SK-N-SH (cell line): ENCODE measurements at places on chromosomes 5 and 9. TPM values are rescaled to one million over a fixed set of nuclear protein-coding genes. Genes with fewer than 3 reads are reported as not detected.

Gene CDKN2B-AS1
- 0.25 and 0.44 TPM in 2 replicates for polyA plus RNA-seq

- no peaks in the 10 kb centered on the region for H3K4me1 ChIP-seq
- H3K36me3 ChIP-seq = no peaks in the 10 kb centered on the region
- H3K27me3 ChIP-seq = no peaks in the 10 kb centered on the region
- no peak overlapping the region for H3K4me3 ChIP-seq
Measured at GRCh38 chr5:72921886-72922285, 34.0 kb upstream of the FCHO2 start.

GRCh38 chr5:165874851-165875250 is 2369.4 kb downstream of the MAT2B start:
- H3K27ac ChIP-seq = no peak overlapping the region
- no peaks in the 10 kb centered on the region for H3K36me3 ChIP-seq
- no peaks in the 10 kb centered on the region for H3K27me3 ChIP-seq
- no peaks in the 10 kb centered on the region for H3K4me1 ChIP-seq

- no peak for DNase-seq
- H3K4me3 ChIP-seq = no peak overlapping the region
- peaks cover 8% of the 10 kb centered on the region; the same call in 1 of the 2 replicates for H3K4me1 ChIP-seq
- H3K27ac ChIP-seq = no peak overlapping the region
Measured at GRCh38 chr5:127046343-127047072, 16.1 kb upstream of the MARCHF3 start.

- DNase-seq = no peak
- H3K27me3 ChIP-seq = no peaks in the 10 kb centered on the region
- no peak overlapping the region for H3K4me3 ChIP-seq
- H3K36me3 ChIP-seq = no peaks in the 10 kb centered on the region
- H3K4me1 ChIP-seq = no peaks in the 10 kb centered on the region; the same call in 1 of the 2 replicates
Measured at GRCh38 chr9:81902196-81902595, 26.0 kb upstream of the SPATA31D4 start.

- H3K27me3 ChIP-seq = no peaks in the 10 kb centered on the region; the same call in 1 of the 2 replicates
- H3K36me3 ChIP-seq = no peaks in the 10 kb centered on the region
- no peaks in the 10 kb centered on the region for H3K4me1 ChIP-seq
- H3K27ac ChIP-seq = no peak overlapping the region
Measured at GRCh38 chr5:149904293-149904886, 40.2 kb downstream of the PDE6A start.

- H3K36me3 ChIP-seq = no peaks in the 10 kb centered on the region
- H3K27ac ChIP-seq = no peak overlapping the region
- H3K27me3 ChIP-seq = no peaks in the 10 kb centered on the region
- H3K4me3 ChIP-seq = no peak overlapping the region
- DNase-seq = no peak
Measured at GRCh38 chr9:126417043-126417442, 90.4 kb downstream of the MVB12B start.

GRCh38 chr5:142795251-142795650 is 25.1 kb downstream of the ARHGAP26 start:
- no peak overlapping the region for H3K4me3 ChIP-seq
- DNase-seq = no peak
- peaks cover 29% of the 10 kb centered on the region for H3K4me1 ChIP-seq
- H3K27ac ChIP-seq = no peak overlapping the region

Gene SLC26A2
- polyA plus RNA-seq = 1.3 and 1.9 TPM in 2 replicates

DNA sequence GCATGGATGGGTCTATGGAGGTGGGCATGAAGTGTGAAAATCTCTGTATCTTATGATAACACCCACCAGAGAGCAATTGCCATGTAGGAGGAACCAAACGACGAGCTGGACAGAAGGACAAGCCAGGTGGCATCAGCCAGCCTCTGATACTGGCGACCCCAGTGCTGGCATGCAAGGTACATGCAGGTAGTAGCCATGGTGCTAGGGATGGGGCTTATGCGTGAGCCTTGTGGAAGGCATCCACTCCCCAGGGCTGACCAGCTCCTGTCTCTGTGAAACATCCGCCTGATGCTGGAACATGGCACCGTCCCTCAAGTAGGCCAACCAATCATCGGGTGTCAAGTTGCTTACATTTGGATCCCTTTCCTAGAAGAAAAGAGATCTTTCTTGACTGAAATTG is 412.9 kb downstream of the GADD45G start:
- no peaks in the 10 kb centered on the region for H3K27me3 ChIP-seq
- H3K4me1 ChIP-seq = no peaks in the 10 kb centered on the region
- no peak for DNase-seq
- H3K36me3 ChIP-seq = no peaks in the 10 kb centered on the region
- H3K27ac ChIP-seq = no peak overlapping the region

DNA sequence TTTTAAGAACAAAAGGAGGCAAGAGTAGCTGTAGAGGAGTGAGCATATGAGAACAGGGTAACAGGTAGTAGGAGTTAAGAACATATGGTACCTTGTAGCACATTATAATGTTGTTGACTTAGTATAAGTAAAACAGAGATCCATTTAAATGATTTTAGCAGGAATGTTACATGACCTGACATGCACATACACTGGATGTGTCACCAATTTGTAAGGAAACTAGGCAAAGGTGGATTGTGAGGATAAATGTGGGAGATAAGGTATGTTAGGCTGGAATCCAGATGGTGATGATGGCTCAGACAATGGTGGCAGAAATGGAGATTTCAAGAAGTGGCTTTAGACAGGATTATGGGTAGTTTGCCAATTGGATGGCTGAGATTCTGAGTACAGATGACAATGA is 443.1 kb upstream of the DAB2 start:
- DNase-seq = no peak
- no peaks in the 10 kb centered on the region for H3K36me3 ChIP-seq
- H3K27ac ChIP-seq = no peak overlapping the region
- no peaks in the 10 kb centered on the region for H3K27me3 ChIP-seq

DNA sequence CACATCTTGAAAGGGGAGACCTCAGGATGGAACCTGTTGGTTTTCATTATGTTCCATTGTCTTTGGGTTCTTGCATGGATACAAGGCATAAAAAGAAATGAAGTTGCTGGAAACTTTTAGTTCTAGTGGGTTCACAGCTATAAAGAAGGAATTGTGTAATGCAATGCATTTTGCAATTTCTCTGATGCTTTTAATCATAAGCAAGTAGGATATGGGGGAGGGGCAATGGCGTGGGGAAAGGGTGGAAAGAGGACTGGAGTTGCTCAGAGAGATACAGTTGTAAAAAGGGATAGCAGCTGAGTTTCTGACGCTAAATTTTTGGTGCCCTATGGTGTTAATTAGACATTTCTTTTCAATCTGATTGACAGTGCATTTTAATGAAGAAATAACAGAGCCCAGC is 88.6 kb upstream of the FANCC start:
- no peak for DNase-seq
- peaks cover 2% of the 10 kb centered on the region; the same call in 1 of the 2 replicates for H3K4me1 ChIP-seq
- no peaks in the 10 kb centered on the region for H3K36me3 ChIP-seq
- no peak overlapping the region for H3K4me3 ChIP-seq
- no peak overlapping the region for H3K27ac ChIP-seq

DNA sequence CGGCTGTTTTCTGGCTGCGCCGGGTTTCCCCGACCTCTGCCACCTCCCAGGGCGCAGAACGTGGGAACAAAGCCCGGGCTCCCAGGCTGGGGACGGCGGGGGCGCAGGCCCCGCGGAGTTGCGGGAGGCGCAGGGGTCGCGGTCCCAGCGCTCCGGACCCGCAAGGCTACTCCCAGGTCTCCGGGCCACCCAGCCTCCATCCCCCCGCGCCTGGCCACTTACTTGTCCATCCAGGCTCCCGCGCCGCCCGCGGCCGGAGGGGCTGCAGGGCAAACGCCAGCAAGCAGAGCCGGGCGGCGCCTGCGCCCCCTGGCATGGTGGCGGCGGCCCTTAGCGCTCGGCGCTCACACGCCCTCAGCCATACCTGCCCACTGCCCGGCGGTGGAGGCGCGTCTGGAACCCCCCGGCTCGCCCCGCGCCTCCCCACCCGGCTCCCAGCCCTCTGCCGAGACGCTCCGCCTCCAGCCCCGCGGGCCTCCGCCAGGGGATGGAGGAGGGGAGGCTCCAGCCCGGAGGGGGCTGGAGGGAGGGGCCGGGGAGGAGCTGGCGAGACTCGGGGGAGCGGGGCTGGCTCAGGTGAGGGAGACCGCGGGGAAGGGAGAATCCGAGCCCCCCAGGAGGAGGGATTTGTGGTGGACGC is at the start of gene ADAM19:
ADAM19 (minus strand) TSS at position 395 of the 640 bp plus-strand sequence; CDS start at position 316, 79 bp downstream.
- DNase-seq = peak; percentile 85
- H3K4me3 ChIP-seq = peak within 1 kb of the TSS; percentile 85
- H3K27me3 ChIP-seq = no peaks in the 10 kb centered on the region
- peak within 1 kb of the TSS; percentile 93 for H3K27ac ChIP-seq
- H3K4me1 ChIP-seq = peaks cover 6% of the 10 kb centered on the region; the same call in 1 of the 2 replicates
- H3K36me3 ChIP-seq = peaks cover 14% of the 10 kb centered on the region

Gene POLE3
- polyA plus RNA-seq = 40.1 and 48.3 TPM in 2 replicates

GRCh38 chr9:107784235-107784958 is 294.8 kb upstream of the KLF4 start:
- H3K4me3 ChIP-seq = no peak overlapping the region
- peaks cover 12% of the 10 kb centered on the region; the same call in 1 of the 2 replicates for H3K27me3 ChIP-seq
- H3K27ac ChIP-seq = no peak overlapping the region
- no peaks in the 10 kb centered on the region; the same call in 1 of the 2 replicates for H3K4me1 ChIP-seq

DNA sequence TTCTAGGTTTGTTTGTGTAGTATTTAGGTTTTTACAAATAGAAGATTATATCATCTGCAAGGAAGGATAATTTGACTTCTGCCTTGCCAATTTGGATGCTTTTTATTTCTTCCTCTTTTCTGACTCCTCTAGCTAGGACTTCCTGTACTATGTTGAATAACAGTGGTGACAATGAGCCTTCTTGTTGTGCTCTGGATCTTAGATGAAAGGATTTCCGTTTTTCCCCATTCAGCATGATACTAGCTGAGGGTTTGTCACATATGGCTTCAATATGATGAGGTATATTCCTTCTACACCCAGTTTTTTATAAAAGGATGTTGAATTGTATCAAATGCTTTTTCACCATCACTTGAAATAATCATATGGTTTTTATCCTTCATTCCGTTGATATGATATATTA is 101.4 kb downstream of the FBXO4 start:
- no peaks in the 10 kb centered on the region for H3K27me3 ChIP-seq
- H3K4me1 ChIP-seq = no peaks in the 10 kb centered on the region
- no peaks in the 10 kb centered on the region for H3K36me3 ChIP-seq
- H3K4me3 ChIP-seq = no peak overlapping the region
- no peak overlapping the region for H3K27ac ChIP-seq
- no peak for DNase-seq

- no peak overlapping the region for H3K27ac ChIP-seq
- no peak for DNase-seq
- no peak overlapping the region for H3K4me3 ChIP-seq
- no peaks in the 10 kb centered on the region for H3K36me3 ChIP-seq
- no peaks in the 10 kb centered on the region for H3K4me1 ChIP-seq
- no peaks in the 10 kb centered on the region for H3K27me3 ChIP-seq
Measured at GRCh38 chr5:107855171-107855570, 184.4 kb upstream of the EFNA5 start.

GRCh38 chr5:109034306-109034705 is 286.6 kb downstream of the FER start:
- H3K4me3 ChIP-seq = no peak overlapping the region
- H3K4me1 ChIP-seq = no peaks in the 10 kb centered on the region
- H3K36me3 ChIP-seq = 0 out of 2 replicates have a peak, but pooled peaks cover 2% of the 10 kb centered on the region
- DNase-seq = no peak

DNA sequence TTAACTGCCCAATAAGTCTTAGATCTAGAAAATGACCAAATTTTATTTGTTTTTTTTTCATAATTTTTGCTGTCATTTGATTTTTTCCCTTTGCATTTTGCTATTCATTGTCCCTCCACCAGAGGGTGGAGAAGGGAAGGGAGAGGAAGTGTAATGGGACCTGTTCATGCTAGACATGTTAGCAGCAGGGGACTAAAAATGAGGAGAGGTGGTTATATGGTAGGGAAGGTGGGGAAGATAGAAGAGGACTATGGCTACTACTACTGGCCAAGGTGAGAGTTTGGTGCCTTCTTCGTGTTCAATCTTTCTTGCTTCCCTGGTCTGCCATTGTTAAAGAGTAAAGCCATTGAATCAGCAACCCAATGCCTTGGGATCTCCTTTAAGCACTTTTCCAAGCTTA is 6.4 kb downstream of the GRIA1 start:
- no peak overlapping the region for H3K27ac ChIP-seq
- no peak overlapping the region for H3K4me3 ChIP-seq
- no peaks in the 10 kb centered on the region for H3K4me1 ChIP-seq
- H3K36me3 ChIP-seq = no peaks in the 10 kb centered on the region

Gene C9
- not detected in 2 replicates for polyA plus RNA-seq

- DNase-seq = no peak
- peaks cover 54% of the 10 kb centered on the region for H3K36me3 ChIP-seq
- H3K27ac ChIP-seq = no peak overlapping the region
- H3K4me1 ChIP-seq = peaks cover 19% of the 10 kb centered on the region
Measured at GRCh38 chr5:14678773-14679334, 14.3 kb downstream of the OTULIN start.

- H3K36me3 ChIP-seq = no peaks in the 10 kb centered on the region
- H3K4me3 ChIP-seq = no peak overlapping the region
- DNase-seq = no peak
- H3K27ac ChIP-seq = no peak overlapping the region
Measured at GRCh38 chr5:160545832-160546231, 124.2 kb downstream of the PTTG1 start.

DNA sequence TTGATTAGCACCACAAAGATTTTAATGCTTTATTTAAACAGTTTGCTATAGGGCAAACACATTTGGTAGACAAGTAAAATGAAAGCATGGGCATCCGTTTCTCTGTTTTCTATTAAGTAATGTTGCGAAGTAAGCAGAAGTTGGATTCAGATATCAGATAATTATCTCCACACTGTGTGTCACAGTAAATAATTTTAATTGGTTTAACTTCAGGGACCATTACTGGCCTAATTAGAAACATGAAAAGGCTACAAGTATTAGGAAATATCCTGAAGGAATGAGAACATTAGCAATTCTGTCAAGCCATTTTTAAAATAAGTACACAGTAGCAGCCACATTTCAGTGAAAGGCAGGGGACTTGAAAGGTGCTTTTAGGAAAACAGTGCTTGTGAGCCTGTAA is 975.4 kb downstream of the NR2F1-AS1 start:
- H3K4me3 ChIP-seq = no peak overlapping the region
- peaks cover 9% of the 10 kb centered on the region; the same call in 1 of the 2 replicates for H3K4me1 ChIP-seq
- no peak overlapping the region for H3K27ac ChIP-seq
- DNase-seq = peak; percentile 30
